ENCODE measurements at places on chromosomes 12 and 14.
A peak's percentile ranks its signal among the peaks of the same experiment; 100 is the strongest.

GRCh38 chr12:64679487-64680001 lies 69.2 kb downstream of the RASSF3 start:
- DNase-seq, result peak; percentile 83

- DNase-seq, result no peak
Observed at GRCh38 chr12:70553391-70553859, 83.8 kb downstream of the PTPRB start.

GRCh38 chr12:93573552-93574223 lies 1.2 kb downstream of the SOCS2 start:
- no peak for DNase-seq

GRCh38 chr12:111063295-111064026 lies 143.1 kb upstream of the MYL2 start:
- no peak for DNase-seq

- no peak for DNase-seq
Observed at GRCh38 chr12:79326222-79326621, 364.5 kb downstream of the PAWR start.

DNA sequence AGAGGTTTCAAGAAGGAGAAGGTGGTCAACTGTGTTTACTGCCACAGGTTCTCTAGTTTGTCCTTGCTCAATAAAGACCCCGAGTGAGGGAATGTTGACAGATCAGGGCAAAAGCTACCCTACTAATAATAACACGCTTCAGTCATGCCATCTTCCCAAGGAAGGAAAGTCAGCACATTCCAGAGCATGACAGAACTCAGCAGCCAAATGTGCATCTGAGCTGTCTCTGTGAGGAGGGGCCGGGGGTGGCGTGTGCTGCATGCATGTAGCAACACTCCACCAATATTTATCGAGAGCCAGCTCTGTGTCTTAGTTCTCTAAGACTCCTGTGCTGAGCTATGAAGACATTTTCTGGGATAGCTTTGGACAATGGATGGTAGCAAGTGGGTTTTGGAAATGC lies 260.4 kb downstream of the DPF3 start:
- DNase-seq, result no peak

- DNase-seq, result no peak
Observed at GRCh38 chr14:30771595-30771994, 102.8 kb upstream of the COCH start.

DNA sequence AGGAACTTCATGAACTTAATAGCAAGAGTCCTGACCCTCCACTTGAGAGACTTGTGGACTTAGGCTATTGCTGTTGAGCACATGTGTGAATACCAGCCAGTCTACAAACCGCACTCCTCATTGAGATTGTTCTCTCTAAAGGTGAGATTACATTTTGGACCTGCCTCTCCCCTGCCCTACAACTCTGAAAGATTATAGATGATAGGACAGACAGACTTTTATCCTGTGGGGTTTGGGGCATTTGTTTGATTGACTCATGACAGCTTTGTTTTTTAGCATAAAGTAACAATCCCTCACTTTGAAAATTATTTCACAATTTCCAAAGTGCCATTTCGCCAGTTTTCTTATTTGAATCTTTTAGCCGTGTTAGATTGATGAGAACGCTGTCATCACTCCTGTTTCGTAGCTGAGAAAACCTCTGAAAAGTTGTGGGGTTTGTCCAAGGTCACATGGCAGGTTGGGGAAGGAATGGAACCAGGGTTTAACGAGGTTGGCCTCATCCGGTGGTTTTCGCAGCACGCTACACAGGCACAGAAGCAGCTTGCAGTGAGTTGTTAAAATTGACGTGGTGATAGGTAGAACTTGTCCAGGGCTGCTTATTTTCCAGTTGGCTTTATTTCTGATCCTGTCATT lies 836 bp downstream of the EVL start:
- peak; percentile 47 for DNase-seq

- DNase-seq, result no peak
Observed at GRCh38 chr14:100747021-100747586, 20.4 kb downstream of the DLK1 start.

GRCh38 chr12:214003-214741 lies at the start of gene SLC6A12:
TSS of gene SLC6A12 (minus strand) at chr12:214157. CDS start at chr12:209986, 4,171 bp downstream.
- no peak for DNase-seq

- no peak for DNase-seq
Observed at GRCh38 chr12:105956662-105957457, 181.9 kb downstream of the NUAK1 start.

DNA sequence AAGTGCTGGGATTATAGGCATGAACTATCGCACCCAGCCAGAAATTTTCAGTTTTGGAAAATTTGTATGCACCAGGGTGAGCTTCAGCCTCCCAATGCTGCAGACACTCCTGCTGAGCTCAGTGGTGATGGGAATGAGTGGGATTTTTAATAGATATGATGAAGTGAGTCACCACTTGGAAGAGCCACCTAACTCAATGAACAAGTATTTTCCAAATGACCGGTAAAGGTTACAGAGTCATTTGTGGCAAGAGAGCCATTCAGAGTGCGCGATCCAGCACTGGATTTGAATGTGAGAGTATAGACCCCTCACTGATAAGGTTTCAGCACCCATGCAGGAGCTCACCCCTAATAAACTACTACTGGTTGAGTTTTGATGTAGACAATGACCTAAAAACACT lies 100.7 kb downstream of the PPP2R5C start:
- no peak for DNase-seq

DNA sequence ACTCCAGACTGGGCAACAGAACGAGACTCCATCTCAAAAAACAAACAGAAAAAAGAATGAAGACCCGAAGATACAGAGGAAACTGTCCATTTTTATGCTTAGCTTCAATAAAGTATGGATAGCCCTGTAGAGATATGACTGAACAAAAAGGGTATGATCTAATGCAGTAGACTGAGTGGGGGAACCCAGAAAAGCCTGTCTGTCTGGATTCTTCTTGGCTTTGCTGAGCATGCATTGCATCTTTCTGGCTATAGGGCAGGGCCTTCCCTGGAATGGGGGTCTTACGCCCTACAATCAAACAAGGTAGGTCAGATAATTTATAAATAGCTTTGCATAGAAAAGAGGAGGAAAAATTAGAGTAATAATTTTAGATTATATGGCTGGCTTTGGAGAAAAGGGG lies 10.1 kb downstream of the MIA2 start:
- DNase-seq, result no peak

DNA sequence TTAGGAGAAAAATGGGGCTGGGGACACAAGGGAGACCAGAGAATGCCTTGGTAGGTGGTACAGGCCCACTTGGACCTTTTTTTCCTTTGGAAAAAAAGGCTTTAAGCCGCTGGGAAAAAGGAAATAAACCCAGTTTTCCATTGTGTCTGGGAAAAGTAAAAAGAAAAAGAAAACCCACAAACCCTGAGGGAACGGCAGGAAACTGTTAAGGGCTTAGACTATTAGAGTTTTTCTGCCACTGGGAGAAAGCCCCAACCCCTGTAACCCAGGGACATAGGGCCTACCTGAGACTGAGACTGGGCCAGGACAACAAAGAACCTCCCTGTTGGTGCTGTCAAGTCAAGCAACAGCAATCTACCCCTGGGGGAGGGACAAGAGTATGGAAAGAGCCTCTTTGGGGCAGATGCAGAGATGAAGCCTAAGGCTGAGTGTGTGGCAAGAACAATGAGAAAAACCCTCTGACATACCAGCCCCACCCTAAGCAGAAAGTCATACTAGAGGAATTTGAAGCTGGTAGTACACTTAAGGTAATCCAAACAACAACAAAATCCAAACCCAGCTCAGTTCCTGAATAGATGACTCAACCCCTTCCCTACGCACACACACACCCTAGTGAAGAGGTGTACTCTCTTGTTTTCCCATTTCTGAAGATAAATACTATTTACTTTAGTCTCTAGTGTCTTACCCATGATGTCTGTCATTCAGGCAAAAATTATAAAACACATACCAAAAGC lies 22.8 kb downstream of the ATF1 start:
- DNase-seq, result no peak

GRCh38 chr12:21813751-21814150 lies 39.2 kb upstream of the KCNJ8 start:
- no peak for DNase-seq

DNA sequence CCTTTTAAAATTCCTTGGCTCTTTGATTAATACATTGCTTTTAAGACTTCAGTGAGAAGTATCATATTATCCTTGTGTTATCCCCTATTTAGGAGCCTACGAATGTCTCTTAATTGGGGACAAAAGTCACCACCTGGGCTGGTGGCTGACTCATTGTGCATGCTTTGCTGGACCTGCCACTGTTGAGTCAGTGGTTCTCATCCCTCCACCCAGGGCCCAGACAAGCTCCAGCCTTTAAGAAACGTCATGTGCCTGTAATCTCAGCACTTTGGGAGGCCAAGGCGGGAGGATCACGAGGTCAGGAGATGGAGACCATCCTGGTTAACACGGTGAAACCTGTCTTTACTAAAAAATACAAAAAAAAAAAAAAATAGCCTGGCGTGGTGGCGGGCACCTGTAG lies 57.9 kb downstream of the OTX2 start:
- DNase-seq, result no peak

GRCh38 chr14:52413729-52414408 lies 99.8 kb downstream of the PTGER2 start:
- DNase-seq, result no peak

GRCh38 chr12:1650260-1650977 lies 21.4 kb downstream of the WNT5B start:
- no peak for DNase-seq

GRCh38 chr12:3179731-3180130 lies 102.6 kb downstream of the TSPAN9 start:
- no peak for DNase-seq

DNA sequence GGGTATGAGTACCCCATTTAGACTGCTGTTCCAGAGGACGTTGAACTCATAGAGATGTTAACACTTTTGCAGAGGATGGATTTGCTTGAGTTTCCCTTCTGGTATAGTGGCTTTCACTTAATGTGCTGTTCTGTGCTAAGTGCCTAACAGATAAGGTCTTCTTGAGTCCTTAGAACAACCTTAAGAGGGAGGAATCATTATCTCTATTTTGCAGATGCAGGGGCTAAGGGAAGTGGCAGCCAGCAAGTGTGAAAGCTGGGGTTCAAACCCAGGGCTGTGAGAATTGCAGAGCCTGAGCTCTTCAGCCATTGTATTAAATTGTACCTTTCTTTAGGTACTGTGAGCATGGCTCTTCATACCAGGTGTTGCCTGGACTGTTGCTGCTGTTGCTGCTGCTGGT lies 122.1 kb upstream of the NRXN3 start:
- no peak for DNase-seq

GRCh38 chr12:12999271-12999958 lies 650 bp downstream of the HEBP1 start:
- DNase-seq, result no peak

DNA sequence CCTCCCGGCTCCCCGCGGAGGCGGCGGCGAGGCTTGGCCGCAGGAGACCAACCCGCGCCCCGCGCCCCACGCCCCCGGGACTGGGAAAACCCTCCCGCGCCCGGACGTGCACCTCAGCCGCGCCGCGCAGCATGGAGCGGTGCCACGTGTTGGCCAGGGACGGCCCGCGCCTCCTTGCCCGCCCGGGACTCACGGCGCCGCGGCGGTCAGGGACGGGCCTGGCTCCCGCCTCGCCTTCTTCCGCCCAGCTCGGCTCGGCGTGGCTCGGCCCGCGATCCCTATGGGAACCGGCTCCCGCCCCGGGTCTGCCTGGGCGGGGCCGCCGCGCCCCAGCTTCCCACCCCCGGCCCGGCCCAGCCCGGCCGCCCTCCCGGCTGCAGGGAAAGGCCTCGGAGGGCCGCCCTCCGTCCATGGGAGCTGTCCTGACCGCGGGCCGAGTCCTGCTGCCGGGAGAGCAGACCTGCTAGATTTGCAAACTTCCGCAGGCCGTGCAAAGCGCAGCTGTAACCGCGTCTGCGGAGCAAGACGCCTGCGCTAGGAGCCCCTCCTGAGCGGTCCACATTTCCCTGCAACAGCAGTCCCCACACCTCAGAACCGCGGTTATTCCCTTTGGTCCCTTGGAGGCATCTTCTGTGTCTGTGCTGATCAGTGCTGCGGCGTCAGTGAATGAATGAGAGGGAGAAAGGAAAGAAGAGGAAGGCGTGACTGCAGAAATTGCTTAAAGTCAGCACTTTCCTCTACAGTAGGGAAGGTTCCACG lies at the start of gene CDKL1:
Gene CDKL1 (minus strand): TSS at position 251 of the 759 bp plus-strand sequence. CDS start 1,013 bp downstream, outside the sequence.
- DNase-seq, result peak; percentile 15

DNA sequence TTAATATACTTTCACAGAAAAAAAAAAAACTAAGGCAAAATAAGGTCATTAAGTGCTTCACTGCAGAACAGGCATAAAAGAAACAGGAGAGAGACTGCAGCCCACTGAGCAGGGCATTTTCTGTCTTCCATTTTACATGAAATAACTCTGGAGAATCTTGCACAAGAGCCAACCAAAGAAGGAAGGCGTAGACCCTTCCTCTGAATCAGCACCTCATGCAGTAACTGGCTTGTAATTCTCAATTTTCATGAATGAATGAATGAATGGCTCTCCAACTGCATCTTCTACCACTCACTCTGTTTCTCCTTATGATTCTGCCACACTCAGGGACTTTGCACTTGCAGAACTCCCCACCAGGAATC lies 102.0 kb upstream of the PPM1H start:
- no peak for DNase-seq

DNA sequence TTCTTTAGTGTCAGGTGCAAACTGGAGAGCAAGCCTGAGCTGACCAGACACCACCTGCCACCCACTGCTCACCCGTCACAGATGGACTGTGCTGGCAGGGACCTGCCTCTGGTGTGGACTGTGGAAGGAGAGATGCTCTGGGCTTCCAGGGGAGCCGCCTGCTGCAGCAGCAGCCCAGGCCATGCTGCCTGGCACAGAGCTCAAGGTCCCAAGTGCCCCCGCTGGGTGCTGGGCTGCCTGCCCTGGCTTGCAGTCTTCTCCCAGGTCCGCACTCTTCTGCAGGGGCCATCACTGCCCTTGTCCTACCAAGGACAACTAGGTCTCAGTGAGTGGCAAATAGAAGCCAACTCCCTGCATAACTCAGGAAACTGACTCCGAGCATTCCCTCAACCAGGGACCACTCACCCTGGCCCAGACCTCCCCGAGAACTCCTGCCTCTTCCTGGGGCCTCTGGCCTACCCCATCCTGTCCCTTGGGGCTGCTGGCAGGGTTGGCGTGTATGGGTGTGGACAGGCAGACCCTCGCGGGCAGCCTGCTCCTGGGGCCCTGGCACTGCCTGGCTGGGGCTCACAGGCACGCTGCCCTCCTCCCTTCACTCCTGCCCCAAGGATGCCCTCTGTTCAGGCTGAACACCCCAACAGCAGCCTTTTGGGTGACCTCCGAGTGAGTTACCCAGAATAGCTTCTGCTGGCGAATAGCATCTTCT lies 9.3 kb downstream of the AMN start:
- DNase-seq, result no peak

- DNase-seq, result no peak
Observed at GRCh38 chr14:73739174-73739898, 25.2 kb upstream of the PNMA1 start.

DNA sequence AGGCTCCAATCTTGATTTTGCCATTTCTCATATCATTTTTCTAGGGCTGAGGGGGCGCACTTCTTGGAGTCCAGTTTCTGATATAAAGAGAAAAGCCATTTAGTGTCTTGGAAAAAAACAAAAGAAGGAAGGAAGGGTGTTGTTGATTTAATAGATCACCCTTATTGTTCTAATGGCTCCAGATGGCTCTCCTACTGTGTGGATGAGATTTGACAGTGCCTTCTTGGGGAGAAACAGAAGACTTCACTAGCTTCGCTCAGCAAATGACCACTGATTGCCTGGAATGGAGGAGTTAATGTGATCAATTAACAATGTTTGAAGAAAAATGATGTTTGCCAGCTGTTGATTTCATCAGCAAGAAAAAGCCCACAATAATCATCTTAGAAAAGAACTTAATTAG lies 216.2 kb downstream of the APAF1 start:
- no peak for DNase-seq

GRCh38 chr12:77861317-77861716 lies 30.6 kb downstream of the NAV3 start:
- no peak for DNase-seq
